ENCODE measurements at places on chromosomes 16 and 17.

GRCh38 chr17:68029512-68030215, 5.9 kb upstream of the KPNA2 start:
- DNase-seq = no peak

DNA sequence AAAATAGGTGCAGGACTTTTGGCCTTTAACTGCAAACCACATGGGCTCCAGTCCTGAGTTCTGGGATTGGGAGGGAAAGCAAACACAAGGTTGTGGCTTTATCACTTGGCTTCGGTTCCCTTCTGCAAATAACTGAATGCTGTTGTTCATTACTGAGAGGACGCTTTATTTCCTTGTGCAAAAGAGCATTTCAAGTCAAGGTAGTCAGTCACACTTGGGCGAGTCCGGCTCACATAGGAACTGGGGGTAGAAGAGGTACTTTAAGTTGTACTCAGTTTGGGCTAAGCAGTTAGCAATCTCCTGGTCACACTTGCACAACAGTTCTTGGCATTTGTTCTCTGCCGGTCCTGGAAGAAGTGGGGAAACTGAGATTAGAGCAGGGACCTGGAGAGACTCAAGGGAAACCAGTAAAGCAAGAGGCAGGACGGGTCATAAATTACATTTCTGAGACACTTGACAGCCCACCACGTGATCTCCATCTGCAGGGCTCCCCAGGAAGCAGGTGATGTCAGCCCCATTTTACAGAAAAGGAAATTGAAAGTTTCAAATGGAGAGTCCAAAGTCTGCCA, 21.6 kb downstream of the PLA2G10 start:
- DNase-seq = no peak

GRCh38 chr17:4972752-4973151, 5.1 kb upstream of the SPAG7 start:
- DNase-seq = no peak

- DNase-seq = no peak
Observed at GRCh38 chr16:50858376-50858775, 116.5 kb downstream of the CYLD start.

DNA sequence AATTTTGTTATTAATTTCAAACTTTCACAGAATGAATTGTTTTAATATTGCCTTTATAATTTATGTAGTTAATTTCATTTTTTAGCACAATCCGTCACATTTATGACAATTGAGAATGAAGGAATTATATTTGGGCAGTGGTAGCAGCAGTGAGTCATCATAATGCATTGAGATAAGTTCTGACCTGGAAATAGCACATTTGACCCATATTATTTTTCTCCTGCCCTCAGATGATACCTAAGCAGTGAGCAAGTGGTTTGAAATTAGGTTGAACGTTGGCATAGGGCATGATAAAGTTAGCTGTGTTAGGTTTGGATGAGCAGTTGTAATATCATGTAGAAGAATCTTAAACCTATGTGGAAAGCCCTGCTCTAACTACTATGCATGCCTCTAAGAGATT, 1431.3 kb upstream of the CDH8 start:
- no peak for DNase-seq

- DNase-seq = no peak
Observed at GRCh38 chr17:17152385-17152784, 53.7 kb downstream of the PLD6 start.

DNA sequence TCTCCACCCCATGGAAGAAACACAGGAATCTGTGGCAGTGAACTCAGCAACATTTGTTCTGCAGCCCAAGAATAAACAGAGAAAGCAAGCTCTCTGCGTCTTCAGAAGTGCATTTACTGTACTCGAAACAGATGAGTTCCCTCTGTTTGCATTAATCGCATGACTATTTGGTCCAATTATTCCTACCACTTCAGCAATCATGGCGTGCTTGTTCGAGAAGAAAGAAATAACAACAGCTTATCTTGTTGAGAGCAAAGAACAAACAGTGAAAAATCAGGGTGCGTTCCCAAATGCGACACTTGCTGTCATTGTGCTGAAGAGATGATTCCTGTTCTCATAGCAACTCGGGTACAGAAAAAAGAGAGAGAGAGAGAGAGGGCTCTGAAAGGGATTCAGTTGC, 445.3 kb upstream of the MAF start:
- DNase-seq = no peak

DNA sequence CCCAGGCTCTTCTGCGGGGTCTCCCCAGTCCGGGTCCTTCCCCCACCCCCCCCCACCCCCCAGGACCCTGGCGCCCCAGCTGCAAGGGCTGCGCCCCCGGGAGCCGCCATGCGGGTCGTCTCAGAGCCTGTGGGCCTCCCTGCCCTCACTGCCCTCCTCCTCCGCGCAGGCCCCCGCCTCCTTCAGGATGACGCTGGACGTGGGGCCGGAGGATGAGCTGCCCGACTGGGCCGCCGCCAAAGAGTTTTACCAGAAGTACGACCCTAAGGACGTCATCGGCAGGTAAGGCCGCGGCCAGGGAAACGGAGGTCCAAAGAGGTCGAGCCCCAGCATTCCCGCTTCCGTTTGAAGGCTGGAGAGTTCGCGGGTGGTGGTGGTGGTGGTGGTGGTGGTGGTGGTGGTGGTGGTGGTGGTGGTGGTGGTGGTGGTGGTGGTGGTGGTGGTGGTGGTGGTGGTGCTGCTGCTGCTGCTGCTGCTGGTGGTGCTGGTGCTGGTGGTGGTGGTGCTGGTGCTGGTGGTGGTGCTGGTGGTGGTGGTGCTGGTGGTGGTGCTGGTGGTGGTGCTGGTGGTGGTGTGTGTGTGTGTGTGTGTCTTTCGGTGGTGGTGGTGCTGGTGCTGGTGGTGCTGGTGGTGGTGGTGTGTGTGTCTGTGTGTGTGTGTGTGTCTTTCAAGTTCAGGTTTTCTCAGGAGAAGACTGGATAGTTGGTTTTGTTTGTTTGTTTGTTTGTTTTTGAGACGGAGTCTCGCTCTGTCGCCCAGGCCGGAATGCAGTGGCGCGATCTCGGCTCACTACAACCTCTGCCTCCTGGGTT, 615 bp downstream of the PHKG2 start:
- DNase-seq = no peak

GRCh38 chr17:31741371-31741770, 117.7 kb downstream of the COPRS start:
- no peak for DNase-seq

DNA sequence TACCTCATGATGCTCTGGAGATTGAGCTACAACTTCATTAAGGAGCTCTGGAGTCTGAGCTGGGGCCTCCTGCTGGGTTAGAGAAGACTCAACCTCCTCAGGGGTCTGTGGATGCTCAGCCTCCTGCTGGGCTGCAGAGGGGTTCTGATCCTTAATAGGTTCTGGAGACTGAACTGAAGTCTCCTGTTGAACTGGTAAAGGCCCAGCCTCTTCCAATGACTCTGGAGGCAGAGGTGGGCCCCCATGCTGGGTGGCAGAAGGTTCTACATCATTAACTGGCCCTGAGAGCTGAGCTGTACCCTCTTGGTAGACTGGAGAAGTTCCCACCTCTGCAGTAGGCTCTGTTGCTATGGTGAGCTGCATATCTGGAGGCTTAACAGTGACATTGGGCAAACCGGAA, 48.1 kb upstream of the TMEM97 start:
- DNase-seq = no peak

DNA sequence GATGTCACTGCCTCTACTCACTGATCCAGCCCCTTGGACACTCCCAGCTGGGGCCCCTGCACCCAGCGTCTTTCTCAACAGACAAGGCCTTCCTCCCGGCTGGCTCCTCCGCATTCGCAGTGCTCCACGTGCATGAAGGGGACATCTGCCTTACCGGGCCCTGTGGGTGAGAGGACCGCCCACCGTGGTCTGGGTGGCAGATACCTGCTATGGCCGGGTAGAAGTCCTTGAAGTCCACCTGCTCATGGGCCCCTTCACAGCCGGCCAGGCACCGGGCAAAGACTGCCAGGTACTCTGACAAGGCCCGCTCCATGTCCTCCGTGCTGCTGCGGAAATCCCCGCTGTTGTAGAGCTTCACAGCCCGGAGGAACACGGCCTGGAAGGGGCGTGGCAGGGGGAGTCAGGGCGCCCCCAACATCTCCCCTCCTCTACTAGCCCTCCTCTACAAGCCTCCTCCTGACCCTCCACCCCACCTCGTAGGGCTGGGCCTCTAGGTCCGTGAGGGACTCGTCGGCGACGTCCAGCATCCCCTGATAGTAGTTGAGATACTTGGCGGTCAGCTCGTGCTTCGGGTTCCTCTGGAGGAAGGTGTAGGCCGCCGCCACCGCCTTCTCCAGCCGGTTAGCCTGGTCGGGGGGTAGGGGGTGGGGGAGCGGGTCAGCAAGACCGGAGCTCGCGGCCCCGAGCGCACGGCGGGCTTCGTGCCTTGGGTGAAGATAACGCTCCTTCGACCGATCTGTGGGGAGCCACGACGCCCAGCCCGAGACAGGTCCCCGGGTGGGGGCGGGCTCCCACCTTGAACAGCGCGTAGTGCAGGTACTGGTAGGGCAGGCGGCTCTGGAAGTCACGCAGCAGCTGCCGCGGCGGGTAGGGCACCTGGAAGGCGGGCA, 845 bp downstream of the P3H4 start:
- DNase-seq = no peak

GRCh38 chr17:81487487-81488275, 24.9 kb downstream of the ACTG1 start:
- peak; percentile 64 for DNase-seq

DNA sequence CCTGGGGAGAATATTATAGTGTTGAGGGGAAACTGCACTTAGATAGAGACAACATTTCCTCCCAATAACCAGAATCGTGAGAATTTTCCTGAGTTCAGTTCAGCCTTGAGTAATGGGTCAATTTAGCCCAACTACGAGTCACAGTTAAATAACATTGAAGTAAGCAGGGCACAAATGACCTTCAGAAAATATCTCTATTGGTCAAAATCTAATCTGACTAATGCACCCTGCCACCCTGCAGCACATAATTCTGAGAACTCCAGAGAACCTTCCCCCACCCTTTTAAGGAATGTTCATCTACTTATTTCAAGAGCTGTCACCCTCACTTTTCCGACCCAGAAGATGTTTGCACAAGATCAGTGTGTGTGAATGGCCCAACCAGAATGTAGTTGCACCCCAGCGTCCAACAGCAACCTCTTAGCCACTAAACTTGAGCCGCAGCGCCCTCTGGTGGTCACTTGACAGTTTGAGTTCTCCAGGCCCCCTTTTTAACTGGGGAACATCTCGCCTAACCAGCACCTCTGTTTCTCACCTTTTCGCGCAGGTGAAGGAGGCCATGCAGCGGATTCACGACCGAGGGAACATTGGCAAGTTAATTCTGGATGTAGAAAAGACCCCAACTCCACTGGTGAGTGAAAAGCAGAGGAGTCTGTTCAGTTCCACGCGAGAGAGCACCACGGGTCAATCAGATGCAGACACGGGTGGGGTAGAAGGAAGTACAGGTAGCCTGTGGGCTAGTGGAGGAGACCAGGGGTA, 50.9 kb upstream of the CLEC3A start:
- DNase-seq = peak; percentile 55

DNA sequence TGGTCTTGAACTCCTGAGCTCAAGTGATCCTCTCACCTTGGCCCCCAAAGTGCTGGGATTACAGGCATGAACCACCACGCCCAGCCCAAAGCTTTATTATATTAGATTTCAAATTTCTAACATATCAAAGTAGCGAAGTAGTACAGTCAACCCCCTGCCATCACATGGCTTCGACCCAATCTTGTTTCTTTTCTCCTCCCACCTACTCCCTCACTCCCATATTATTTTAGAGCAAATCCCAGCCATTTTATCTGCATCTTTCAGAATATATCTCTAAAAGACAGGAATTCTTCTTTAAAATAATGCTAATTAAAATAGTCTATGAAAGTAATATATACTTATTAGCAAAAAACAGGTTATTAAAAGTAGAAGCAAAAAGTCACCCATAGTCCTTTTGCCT, 893 bp downstream of the IGSF6 start:
- DNase-seq = no peak

- no peak for DNase-seq
Observed at GRCh38 chr17:3799181-3799945, 1.6 kb downstream of the ITGAE start.

GRCh38 chr16:81715358-81716196, 63.5 kb upstream of the PLCG2 start:
- no peak for DNase-seq

Measured in activated gamma-delta T cell treated with anti-CD3 and anti-CD28 coated beads, Interleukin-2, amount 50 U/mL, for 16 hours (primary cell).